Testis (tissue), 5 donors: ENCODE measurements at places on chromosomes 5 and 9. TPM values are rescaled to one million over a fixed set of nuclear protein-coding genes. Genes with fewer than 3 reads are reported as not detected.

DNA sequence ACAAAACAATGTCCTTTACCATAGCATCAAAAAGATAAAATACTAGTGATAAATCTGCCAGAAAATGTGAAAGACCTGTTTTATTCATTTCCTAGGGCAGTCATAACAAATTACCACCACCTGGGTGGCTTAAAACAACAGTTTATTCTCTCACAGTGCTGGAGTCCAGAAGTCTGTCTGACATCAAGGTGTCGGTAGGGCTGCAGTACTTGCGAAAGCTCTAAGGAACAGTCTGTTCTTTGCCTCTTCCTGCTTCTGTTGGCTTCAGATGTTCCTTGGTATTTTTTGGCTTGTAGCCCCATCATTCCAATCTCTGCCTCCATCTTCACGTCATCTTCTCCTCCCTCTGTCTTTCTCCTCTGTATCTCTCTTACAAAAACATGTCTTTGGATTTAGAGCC lies 51.0 kb downstream of the PTPDC1 start:
- peak; percentile 36 for DNase-seq

Gene CER1
- 0.47 TPM for total RNA-seq

GRCh38 chr9:73172901-73173215 lies 21.2 kb downstream of the ANXA1 start:
- no peak for DNase-seq

Gene PCDHA9
- total RNA-seq, result 2.3 TPM

GRCh38 chr9:119370816-119371215 lies 1.6 kb upstream of the BRINP1 start:
- DNase-seq, result peak; percentile 71

Gene ATP6V1G1
- total RNA-seq, result 243 TPM

GRCh38 chr9:17509151-17509550 lies 69.7 kb upstream of the SH3GL2 start:
- DNase-seq, result no peak

Gene UBTD2
- 51.8 TPM for total RNA-seq

DNA sequence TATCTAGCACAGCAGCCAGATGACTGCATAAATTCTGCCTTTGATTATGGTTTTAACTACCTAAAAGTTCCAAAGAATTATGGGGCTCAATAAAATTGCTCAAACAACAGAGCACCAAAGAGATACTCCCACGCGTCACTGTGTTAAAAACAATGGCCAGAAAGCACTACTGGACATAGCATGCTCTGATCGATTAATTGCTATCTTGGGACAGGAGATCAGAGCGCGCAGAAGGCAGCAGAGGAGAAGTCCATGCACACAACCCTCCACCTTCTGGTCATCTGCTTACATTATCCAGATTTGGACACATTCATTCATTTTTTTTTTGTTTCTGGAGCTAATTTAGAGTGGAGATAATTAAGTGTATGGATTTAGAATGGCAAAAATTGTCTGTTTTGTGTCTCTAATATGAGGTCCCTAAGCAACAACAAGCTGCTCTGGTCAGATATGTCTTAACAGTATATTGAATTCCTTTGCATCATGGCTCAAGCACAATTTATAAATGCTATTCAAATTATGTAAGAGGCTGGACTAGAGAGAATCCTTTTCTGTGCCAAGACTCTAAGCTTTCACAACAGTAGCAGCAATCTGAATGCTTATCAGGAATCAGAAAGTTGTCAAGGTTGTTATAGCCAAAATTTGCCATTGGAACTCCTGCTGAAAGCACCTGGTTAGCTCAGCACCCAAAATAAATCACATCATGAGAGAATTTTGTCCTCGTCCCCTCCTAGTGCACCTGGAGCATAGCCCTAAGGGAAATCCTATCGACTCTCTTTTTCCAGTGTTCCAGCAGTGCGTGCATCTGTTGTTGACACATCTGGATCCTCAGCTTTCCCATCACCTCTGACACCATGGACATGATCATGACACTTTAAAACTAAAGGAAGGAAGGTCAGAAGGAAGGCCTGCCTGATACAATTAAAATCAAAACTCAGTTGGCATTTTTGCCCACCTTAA lies 98.6 kb upstream of the HMHB1 start:
- no peak for DNase-seq

DNA sequence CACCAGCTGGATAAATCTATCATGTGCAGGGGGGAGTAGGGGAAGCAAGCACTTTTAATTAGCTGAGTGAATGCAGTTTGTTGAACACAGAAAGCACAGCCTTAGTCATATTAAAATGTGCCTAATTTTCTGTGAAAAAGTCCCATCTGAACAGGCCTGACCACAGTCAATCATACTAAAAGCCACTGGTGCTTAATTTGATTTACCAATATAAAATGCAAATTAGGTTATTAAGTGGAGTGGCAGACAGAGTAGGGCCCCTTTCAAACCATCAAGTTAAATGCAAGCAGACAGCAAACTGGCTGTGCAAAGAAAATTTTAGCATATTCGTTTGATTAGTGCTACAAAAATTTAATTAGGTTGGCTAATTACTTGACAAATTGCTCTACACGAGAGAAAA lies 176.1 kb downstream of the ISL1 start:
- no peak for DNase-seq

GRCh38 chr5:101897914-101898313 lies 398.2 kb downstream of the SLCO4C1 start:
- DNase-seq, result no peak

DNA sequence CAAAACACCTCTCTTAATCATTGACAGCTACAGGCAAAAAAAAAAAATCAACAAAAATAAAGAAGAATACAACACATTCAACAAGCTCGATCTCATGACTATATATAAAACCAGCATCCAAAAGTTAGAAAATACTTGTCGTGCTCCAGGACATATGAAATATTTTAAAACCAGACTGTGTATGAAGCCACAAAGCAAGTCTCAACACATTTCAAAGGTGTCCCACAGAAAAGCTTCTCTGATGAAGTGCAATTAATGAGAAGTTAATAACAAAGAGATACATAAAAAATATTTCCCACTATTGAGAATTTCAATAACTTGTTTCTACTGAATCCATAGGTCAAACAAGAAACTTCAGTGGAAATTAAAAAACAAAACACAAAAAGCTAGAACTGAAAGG lies 178.7 kb downstream of the PLK2 start:
- no peak for DNase-seq

Gene TRIO
- total RNA-seq, result 295 TPM

- DNase-seq, result no peak
Measured at GRCh38 chr5:175457466-175457865, 13.5 kb upstream of the DRD1 start.

GRCh38 chr5:163585206-163585605 lies 79.8 kb downstream of the MAT2B start:
- DNase-seq, result no peak

Gene PCDHGA8
- total RNA-seq, result 8.2 TPM

GRCh38 chr9:93084471-93084881 lies 11.5 kb upstream of the CARD19 start:
- DNase-seq, result peak; percentile 13

GRCh38 chr5:73201547-73202513 lies 28.8 kb downstream of the TMEM174 start:
- DNase-seq, result peak; percentile 87

- DNase-seq, result no peak
Measured at GRCh38 chr5:168944004-168944403, 356.9 kb downstream of the SLIT3 start.

- no peak for DNase-seq
Measured at GRCh38 chr5:115487168-115487567, 57.4 kb downstream of the FEM1C start.

DNA sequence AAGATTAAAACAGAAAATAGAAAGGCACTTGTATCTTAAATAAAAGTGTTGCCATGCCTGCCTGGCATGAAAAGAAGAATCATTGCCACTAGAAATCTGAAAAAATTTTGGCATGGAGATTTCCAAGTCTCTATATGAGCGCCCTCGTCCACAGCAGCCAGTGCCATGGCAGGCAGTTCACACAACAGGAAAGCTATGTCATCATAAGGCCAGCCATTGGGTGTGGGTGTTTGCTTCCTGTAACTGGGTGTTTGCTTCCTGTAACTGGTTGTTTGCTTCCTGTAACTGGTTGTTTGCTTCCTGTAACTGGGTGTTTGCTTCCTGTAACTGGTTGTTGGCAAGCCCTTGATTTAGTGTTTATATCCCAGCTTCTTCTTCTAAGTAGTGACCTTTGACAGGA lies 446.7 kb downstream of the IRX1 start:
- DNase-seq, result no peak

Gene AK1
- total RNA-seq, result 86.7 TPM

Gene BSPRY
- 14.2 TPM for total RNA-seq

Gene FSD1L
- 9.4 TPM for total RNA-seq

Gene AIF1L
- 8.3 TPM for total RNA-seq

Gene HTR1A
- 0.68 TPM for total RNA-seq

DNA sequence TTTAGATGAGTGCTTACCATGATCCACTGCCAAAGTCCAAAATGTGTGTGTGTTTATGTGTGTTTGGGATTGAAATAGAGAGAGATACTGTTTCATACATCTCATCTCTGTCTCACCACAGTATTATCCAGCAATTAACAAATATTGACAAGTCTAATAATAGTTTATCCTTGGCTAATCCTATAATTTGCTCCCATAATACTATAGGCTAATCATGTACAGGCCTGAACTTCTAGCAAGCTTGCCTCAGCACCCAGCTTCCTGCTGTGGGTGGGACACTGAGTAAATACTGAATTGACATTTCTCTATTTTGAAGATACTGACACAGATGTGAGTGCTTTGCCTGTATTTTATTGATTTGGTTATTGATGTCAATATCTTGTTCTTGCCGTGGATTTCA lies 35.3 kb upstream of the KCNV2 start:
- DNase-seq, result no peak

Gene PCBD2
- total RNA-seq, result 13.4 TPM

DNA sequence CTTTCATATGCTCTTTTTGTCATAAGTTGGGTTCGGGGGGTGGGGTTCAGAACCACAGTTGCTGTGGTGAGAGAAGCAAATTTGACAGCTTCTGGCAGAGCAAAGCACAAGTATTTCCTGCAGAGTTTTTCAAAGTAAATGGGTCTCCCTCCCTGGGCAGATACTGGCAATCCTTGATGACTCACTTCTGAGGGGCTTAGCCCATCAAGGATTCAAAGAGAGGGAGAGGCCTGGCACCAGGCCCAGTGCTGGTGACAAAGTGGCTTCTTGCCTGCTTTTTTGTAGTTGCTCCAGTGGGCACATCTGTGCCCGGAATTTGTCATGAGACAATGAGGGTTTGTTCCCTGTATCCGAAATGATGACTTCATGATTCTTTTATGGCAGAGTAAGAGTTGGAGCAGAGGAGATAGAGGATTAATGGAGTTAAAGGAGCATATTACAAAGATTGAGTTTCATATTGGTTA lies 46.6 kb upstream of the TNC start:
- peak; percentile 42 for DNase-seq

DNA sequence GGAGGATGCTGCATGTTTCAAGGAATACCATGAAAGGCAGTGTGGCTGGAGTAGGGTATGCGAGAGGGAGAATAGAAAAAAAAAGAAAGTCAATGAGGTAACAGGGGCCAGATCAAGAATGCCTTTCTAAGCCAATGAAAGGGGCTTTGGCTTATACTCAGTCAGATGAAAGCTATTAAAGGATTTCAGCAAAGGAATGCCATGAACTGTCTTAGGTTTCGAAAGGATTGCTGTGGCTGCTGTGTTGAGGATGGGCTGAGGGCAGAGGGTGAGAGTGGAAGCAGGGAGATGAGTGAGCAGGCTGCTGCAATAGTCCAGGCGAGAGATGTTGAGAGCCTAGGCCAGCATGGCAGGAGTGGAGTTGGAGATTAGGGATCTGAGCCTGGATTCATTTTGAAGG lies 135.4 kb upstream of the CKMT2 start:
- DNase-seq, result no peak

- no peak for DNase-seq
Measured at GRCh38 chr5:71996789-71997188, 110.5 kb upstream of the MAP1B start.

DNA sequence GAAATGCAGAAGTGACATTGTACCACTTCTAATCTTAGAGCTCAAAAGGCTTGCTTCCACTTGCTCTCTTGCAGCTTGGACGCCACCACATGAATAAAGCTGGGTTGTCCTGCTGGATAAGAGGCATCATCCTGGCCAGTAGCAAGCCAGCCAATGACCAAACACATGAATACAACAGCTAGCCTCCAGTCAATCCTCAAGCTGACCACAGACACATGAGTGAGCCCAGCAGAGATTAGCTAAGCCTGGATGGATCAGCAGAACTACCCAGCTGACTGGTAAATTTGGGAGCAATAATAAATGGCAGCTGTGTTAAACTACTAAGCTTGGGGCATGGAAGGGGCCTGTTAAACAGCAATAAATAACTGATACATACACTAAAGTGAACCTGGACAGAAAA lies 121.1 kb upstream of the SLC12A2 start:
- no peak for DNase-seq

DNA sequence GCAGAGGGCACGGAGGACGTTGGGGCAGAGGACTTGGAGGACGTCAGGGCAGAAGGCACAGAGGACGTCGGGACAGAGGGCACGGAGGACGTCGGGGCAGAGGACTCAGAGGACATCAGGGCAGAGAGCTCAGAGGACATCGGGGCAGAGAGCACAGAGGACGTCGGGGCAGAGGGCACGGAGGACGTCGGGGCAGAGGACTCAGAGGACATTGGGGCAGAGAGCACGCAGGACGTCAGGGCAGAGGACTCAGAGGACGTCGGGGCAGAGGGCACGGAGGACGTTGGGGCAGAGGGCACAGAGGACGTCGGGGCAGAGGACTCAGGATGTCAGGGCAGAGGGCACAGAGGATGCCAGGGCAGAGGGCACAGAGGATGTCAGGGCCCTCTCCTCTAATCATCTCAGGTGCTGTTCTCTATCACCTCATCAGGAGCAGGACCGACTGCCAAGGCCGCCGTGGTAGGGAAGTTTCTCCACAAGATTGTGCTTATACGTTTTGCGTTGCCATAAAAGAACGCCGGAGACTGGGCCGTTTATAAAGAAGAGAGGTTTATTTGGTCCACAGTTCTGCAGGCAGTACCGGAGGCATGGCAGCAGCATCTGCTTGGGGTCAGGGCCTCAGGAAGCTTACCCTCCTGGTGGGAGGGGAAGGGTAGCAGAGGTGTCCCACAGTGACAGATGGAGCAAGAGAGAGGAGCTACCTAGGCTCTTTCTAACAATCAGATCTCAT lies 29.4 kb upstream of the ADAMTS2 start:
- no peak for DNase-seq

Gene RACK1
- total RNA-seq, result 1,606 TPM

DNA sequence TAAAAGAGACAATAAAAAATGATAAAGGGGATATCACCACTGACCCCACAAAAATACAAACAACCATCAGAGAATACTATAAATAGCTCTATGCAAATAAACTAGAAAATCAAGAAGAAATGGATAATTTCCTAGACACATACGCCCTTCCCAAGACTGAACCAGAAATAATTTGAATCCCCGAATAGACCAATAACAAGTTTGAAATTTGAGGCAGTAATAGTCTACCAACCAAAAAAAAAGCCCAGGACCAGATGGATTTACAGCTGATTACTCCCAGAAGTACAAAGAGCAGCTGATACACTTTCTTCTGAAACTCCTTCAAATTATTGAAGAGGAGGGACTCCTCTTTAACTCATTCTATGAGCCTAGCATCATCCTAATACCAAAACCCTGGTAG lies 128.1 kb downstream of the DMRTA1 start:
- DNase-seq, result no peak

Gene UBE2QL1
- total RNA-seq, result 1.9 TPM

GRCh38 chr9:107932046-107932445 lies 442.5 kb upstream of the KLF4 start:
- DNase-seq, result no peak
